Astrocyte (in vitro differentiated cells and primary cell): ENCODE measurements at places on chromosomes 7 and 10. TPM values are rescaled to one million over a fixed set of nuclear protein-coding genes. Genes with fewer than 3 reads are reported as not detected.

GRCh38 chr10:72612203-72612826, 13.6 kb downstream of the MICU1 start:
- no peaks in the 10 kb centered on the region for H3K4me1 ChIP-seq
- H3K27me3 ChIP-seq: no peaks in the 10 kb centered on the region
- DNase-seq: no peak
- H3K27ac ChIP-seq: no peak overlapping the region
- no peaks in the 10 kb centered on the region for H3K36me3 ChIP-seq

DNA sequence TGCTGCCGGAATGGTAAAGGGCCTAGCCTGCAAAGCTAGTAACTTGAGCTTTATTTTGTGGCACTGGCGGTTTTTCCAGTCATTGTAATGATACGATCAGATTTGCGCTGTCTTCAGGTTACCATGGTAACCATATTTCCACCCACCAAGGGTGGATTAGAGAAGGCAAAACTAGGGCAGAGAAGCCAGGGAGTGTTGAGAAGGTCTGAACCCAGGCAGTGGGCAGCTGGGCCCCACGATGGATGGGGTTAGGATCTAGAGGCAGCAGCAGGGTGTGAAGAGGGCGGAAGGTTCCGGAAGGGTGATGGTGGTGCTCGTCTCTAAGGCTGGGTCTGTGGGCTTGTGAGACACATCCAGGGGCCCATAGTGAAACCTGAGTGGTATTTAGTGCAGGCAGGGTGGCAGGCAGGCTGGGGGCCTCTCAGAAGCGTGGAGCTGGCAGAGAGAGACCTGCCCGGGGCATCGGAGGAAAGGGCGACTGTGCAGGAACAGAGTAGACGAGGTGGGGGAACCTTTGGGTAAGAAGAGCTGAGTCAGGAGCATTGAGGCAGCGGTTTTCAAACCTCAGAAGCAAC, 87.9 kb upstream of the GTF2I start:
- H3K4me1 ChIP-seq: peaks cover 3% of the 10 kb centered on the region
- no peak overlapping the region for H3K4me3 ChIP-seq
- no peak overlapping the region for H3K27ac ChIP-seq
- H3K36me3 ChIP-seq: no peaks in the 10 kb centered on the region
- no peak for DNase-seq

DNA sequence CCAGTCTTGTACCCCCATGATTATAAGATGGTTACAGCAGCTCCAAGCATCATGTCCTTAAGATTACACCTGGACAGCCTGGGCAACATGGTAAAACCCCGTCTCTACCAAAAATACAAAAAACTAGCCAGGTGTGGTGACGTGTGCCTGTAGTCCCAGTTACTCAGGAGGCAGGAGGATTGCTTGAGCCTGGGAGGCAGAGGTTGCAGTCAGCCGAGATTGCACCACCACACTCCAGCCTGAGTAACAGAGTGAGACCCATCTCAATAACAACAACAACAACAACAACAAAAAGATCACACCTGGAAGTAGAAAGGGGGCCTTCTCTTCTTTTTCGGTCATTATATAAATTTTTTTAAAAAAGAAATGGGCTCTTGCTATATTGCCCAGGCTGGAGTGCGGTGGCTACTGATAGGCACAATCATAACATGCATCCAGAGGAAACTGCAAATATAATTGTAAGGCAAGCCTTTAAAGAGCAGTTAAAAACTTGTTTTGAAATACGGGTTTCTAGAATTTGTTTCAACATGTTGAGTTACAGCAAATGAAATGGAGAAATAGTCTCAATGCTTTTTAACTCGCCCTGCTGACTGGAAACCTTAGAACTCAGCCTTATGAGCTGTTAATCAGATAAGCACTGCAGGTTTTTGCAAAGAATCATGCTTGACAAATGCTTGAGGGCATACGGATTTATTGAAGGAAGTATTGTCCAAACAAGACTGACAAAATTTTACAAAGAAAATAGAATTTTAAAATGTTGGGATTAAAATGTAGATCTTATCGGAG, 4.7 kb upstream of the ENTPD7 start:
- H3K27ac ChIP-seq: no peak overlapping the region
- H3K4me3 ChIP-seq: no peak overlapping the region
- no peaks in the 10 kb centered on the region for H3K36me3 ChIP-seq
- no peak for DNase-seq

The PKD2L1 gene
- total RNA-seq: not detected in 2 replicates

The NUTM2D gene
- total RNA-seq: 6.2 and 6.9 TPM in 2 replicates

The ENKUR gene
- 0.22 and 0.34 TPM in 2 replicates for total RNA-seq
